Activated CD4-positive, alpha-beta memory T cell treated with anti-CD3 and anti-CD28 coated beads, Interleukin-2, amount 10 ng/mL, durations not matched to agents 7 days and 5 days (primary cell): ENCODE measurements at places on chromosomes 2 and 18.

- DNase-seq: no peak
These were observed 126.4 kb downstream of the RNF152 start for GRCh38 chr18:61766266-61766884.

GRCh38 chr18:12891561-12891960, 7.5 kb upstream of the PTPN2 start:
- no peak for DNase-seq

GRCh38 chr18:55419947-55420664, 167.9 kb downstream of the TCF4 start:
- no peak for DNase-seq

DNA sequence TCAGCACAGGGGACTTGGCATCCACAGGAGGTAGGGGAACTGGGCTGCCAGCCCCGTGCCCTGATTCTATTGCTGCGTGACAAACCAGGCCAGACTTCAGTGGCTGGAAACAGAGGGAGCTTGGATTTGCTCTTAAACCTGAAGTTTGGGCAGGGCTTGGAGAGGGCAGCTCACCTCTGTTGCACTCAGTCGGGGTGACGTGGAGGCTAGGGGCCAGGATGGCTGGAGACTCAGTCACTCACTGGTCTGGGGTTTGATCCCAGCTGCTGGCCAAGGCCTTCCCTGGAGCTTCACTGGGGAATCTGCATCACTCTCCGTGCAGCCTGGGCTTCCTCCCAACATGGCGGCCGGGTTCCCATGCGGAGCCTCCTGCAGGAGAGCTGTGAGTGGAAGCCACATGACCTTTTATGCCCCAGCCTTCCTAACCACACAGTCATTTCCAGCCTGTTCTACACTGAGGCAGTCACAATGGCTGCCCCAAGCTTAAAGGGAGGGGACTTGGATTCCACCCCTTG, 175.2 kb upstream of the HDAC4 start:
- no peak for DNase-seq

GRCh38 chr2:124063596-124063995, 38.5 kb downstream of the CNTNAP5 start:
- DNase-seq: no peak

DNA sequence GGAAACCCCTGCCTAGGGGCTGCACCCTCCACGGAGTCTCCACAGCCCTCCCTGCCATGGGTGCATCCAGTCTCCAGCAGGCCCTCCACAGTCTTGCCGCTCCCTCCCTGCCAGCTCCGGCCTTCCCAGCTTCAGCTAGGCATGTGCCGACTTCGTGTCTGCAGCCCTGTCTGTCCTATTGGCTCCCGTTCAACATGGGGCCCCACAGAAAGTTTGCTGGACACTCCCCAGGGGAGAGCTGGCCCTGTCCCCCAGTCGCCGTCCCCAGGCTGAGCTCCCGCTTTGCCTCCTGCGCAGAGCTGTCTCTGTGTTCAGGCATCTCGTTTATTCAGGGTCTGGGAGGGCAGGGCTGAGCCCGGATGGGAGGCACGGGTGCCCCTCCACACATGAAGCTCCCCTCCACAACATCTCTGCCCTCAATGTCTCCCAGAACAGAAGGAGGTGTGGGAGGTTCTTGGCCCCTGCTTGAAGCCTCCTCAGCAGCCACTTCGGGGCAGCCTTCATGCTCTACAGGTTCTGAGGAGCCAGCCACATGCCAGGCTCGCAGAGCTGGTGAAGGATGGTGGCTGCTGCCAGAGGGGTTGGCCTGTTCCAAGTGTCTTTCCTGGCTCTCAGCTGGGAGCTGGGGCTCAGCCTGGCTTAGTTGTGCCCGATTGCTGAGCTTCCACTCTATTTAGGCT, 120.1 kb upstream of the PXDN start:
- DNase-seq: no peak

GRCh38 chr18:70452501-70452900, 163.7 kb downstream of the SOCS6 start:
- no peak for DNase-seq

DNA sequence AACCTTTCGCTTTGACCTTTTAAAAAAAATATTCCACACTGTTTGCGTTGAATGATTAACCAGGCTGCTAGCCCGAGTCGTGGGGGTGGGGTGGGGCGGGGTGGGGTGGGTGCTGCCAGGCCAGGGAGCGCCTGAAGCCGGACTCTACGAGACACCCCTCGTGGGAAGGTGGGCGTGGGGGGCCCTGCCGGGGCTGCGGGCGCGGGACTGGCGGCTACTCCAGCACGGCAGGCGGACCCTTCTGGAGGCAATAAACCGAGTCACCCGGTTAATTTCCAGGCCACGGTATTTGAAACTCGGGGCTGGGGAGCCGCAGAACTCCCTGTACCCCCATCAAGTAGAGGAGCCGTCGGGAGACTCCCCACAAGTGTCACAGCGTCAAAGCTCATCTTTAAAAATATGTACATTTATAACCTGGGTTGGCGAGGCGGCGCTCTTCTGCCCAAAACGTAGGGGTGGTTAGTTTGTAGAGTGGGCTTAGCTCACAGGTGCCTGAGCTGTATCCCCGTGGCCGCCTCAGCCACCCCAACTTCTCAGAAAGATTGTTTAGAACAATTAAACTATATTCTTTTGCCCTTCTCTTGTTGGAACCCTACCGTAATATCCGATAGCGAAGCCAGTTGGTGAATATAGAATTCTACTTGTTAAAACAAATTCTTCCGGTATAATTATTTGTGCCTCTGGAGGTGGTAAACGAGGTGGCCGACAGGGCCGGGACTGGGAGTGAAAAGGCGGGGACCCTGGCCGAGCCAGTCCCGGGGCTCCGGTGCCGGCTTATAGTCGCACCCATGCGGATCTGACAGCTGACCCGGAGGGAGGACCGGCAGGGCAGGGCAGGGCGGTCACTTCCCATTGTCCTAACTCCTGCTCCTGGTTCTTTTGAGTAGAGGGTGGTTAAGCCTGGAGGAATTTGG, 1.4 kb downstream of the B3GNT2 start:
- DNase-seq: peak; percentile 49

DNA sequence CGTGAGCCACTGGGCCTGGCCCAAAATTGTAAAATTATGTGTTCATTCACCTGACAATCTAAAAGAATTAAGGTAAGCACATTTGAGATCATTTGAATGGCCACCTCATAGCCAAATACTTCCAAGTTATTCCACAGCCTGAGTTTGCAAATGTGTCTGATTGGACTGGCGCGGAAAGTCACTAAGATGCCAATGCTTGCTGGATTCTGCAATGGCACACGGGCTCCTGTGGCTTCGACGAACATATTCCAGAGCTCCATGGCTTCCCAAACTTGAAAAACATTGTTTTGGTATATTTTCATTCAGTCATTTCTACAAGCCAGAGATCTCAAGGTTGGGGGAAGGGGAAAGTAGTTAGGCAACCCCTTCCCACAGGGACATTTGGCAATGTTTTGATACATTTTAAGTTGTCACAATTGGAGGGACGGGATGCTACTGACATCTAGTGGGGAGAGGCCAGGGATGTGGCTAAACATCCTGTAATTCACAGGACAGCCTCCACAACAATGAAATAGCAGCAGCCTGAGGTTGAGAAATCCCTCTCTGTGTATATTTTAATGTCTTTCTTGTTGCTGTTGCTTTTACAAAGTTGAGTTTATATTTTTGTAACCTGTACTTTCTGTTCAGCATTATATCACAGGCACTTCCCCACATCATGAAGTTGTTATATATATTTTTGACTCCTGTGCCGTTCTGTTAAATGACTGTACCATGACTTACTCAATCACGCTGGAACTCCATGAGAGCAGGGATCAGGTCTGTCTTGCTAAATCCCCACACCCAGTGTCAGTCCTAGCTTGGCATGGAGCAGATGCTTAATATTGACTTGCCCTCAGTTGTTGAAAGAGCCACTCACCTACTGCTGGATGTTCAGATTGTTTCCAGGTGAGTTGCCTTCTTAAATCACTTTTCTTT, 56.9 kb downstream of the COL4A4 start:
- DNase-seq: peak; percentile 45

- DNase-seq: no peak
These were observed 2.9 kb downstream of the HK2 start for GRCh38 chr2:74836675-74837401.

- DNase-seq: no peak
These were observed 5.8 kb downstream of the NPPC start for GRCh38 chr2:231920366-231920765.

GRCh38 chr2:171814883-171815282, 79.2 kb downstream of the SLC25A12 start:
- DNase-seq: no peak

GRCh38 chr2:176174382-176174823, 14.1 kb upstream of the HOXD1 start:
- no peak for DNase-seq
